ENCODE measurements at places on chromosomes 5 and 9.

GRCh38 chr9:3099646-3100045 lies 255.8 kb upstream of the PUM3 start:
- DNase-seq: no peak

- no peak for DNase-seq
Measured at GRCh38 chr9:134863306-134863902, 17.2 kb upstream of the FCN2 start.

DNA sequence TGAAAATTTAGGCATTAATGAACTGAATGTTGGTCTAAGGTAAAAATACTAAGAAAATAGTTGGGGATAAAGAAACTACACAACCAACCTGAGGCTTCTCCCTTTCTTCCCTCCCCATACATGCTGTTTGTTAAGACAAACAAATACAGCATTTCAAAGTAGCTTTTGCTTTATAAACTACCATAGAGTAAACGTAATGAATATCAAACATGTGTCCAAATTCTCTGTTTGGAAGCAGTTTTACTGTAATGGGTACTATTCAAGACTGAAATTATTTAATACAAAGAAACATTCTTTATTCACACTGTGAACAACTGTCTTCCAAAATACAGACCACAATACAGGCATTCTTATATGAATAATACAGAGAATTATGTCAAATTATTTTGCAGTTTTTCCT lies 52.0 kb downstream of the SLC44A1 start:
- no peak for DNase-seq

GRCh38 chr9:27496135-27496504 lies 28.0 kb upstream of the IFNK start:
- DNase-seq: no peak

GRCh38 chr9:89400403-89401116 lies 82.3 kb downstream of the SECISBP2 start:
- DNase-seq: no peak

Measured in left kidney (tissue), 8 donors.